ENCODE measurements at places on chromosomes 5 and 9.

DNA sequence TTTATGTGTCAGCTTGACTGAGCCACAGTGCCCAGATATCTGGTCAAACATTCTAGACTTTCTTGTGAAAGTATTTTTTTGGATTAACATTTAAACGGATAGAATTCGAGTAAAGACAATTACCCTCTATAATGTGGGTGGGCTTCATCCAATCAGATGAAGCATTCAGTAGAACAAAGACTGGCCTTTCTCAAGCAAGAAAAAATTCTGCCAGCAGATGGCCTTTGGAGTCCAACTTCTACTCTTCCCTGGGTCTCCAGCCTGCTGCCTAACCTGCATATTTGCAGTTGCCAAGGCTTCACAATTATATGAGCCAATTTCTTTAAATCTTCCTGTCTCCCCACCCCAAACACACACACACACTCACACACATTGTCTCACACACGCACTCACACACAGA lies 86.4 kb downstream of the MED10 start:
- DNase-seq, result peak; percentile 38

- DNase-seq, result no peak
Observed at GRCh38 chr5:173742432-173742816, 126.0 kb upstream of the BOD1 start.

- no peak for DNase-seq
Observed at GRCh38 chr5:848671-849111, 2.1 kb downstream of the ZDHHC11 start.

DNA sequence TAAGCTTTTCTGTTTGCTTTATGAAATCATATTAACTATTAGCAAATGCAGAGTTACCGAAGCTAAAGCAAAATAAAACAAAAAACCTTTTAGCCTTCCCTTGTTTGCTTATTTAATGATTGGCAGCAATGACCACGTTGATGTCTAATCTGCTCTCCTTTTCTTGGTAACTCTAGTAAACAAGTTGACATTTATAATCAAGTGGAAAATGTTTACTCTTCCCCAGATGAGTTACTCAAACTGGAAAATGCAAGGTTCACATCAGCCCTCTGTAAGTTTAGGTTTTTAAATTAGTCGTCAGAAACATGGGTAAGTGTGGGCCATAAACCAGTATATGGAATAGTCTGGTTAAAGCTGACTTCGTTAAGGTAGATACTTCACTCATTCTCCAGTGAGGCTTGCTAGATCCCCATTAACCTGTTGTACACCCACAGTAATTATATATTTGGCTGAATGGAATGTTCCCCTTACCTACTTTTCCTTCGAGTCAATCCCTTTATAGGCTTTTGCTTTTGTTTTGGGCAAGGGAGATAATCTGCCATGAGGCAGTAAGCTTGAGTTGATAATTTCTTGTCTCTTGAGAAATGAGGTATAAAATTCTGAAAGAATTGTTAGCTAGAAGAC lies 100.9 kb downstream of the GDNF start:
- DNase-seq, result no peak

DNA sequence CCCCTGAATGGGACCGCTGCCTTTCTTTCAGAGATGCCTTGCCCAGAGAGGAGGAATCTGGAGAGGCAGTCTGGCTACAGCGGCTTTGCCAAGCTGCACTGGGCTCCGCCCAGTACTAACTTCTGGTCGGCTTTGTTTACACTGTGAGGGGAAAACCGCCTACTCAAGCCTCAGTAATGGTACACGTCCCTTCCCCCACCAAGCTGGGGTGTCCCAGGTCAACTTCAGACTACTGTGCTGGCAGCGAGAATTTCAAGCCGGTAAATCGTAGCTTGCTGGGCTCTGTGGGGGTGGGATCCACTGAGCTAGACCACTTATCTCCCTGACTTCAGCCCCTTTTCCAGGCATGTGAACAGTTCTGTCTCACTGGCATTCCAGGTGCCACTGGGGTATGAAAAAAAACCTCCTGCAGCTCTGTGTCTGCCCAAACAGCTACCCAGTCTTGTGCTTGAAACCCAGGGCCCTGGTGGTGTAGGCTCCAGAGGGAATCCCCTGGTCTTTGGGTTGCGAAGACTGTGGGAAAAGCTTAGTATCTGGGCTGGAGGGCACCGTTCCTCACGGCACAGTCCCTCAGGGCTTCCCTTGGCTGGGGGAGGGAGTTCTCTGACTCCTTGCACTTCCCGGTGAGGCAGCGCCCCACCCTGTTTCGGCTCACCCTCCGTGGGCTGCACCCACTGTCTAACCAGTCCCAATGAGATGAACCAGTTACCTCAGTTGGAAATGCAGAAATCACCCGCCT lies 171.2 kb downstream of the CWC27 start:
- DNase-seq, result peak; percentile 79

GRCh38 chr9:7118633-7119032 lies 360.9 kb downstream of the KDM4C start:
- DNase-seq, result no peak

DNA sequence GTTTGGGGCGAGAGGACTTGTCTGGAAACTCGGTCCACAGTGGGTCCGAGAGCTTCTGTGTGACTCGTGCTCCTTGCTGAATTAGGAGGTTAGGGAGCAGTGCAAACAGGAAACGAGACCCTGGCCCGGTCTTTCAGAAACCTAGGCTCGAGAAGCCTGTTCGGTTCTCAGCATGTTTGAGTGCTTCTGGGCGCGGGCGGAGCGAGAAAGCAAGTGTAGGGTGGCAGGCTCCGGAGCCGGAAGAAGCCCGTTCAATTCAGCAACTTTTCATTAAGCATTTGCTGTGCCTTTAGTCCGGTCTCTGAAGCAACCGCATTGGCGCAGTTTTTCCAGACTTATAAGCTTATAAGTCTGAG lies 547 bp downstream of the CLTA start:
- DNase-seq, result no peak

- no peak for DNase-seq
Observed at GRCh38 chr5:14385019-14385418, 196.6 kb upstream of the OTULINL start.

- no peak for DNase-seq
Observed at GRCh38 chr5:113296676-113297075, 138.1 kb downstream of the TSSK1B start.

GRCh38 chr5:154242442-154242841 lies 51.9 kb downstream of the GALNT10 start:
- DNase-seq, result no peak

DNA sequence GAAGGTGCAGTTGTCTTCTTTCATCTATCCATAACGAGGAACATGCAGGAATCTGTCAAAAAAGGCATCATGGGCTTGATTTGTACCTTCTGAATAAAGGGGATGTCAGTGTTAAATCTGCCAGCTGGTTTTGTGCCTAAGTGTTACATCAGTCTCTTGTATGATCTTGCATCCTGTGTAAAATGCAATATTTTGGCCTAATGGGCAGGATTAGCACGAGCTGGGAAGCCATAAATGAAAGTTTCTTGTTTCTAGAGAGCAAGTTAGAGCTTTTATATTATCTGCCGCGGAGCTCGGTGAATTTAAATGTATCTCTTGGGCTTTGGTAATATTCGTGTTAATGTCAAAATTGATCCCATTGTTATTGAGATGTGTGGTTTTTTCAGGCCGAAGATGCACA lies 526.1 kb upstream of the WWC1 start:
- no peak for DNase-seq

GRCh38 chr5:118891252-118891651 lies 97.1 kb downstream of the DTWD2 start:
- DNase-seq, result no peak

GRCh38 chr5:115600766-115601165 lies 1.5 kb downstream of the TICAM2 start:
- no peak for DNase-seq

GRCh38 chr9:127844821-127845359 lies 9.6 kb downstream of the ENG start:
- DNase-seq, result no peak

- no peak for DNase-seq
Observed at GRCh38 chr9:34684816-34685215, 6.3 kb downstream of the CCL19 start.

- DNase-seq, result no peak
Observed at GRCh38 chr9:38355115-38355514, 37.4 kb upstream of the ALDH1B1 start.

DNA sequence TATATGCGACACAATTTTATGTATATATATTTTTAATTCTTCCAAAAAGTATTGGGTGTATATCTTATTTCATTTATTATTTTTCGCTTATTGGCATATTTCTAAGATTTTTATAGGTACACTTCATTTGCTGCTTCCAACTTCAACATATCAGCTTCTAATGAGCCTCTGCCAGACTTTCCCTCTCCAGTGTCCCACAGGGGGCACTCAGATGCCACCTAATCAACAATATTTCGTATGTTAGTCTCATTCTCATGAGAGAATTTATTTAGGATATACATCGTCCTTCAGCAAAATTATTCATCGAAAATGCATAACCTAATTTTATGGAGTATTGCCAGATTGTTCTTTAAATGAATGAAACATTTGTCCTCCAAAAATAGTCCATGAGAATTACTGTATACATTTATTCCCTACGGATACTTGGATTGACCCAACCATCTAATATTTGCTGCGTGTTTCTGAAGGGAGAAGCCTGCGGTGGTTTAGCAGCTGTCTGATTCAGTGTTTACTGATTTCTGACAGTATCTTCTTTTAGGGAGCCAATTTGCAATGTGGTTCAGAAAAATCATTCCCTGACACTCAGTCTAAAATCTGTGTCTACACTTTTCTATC lies 100.6 kb upstream of the SELENOP start:
- peak; percentile 25 for DNase-seq

- DNase-seq, result no peak
Observed at GRCh38 chr9:114789006-114789405, 16.8 kb downstream of the TNFSF15 start.

DNA sequence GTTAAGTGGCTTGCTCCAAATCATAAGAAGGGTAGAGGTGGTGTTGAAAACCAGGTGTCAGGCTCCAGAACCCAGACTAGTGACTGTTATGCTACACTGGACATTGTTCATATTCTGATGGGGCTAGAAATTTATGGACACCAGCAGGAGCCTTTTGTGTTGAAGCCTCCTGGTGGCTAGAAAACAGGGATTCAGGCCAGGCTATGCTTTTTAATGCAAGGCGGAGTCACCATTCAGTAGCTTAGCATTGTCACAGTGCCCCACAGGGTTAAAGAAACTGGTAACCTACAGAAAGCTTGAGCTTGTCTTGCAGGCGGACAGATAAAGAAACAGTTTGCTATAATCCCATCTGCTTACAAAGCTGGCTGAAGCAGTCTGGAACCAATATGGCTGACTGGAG lies 23.0 kb upstream of the GOLM1 start:
- peak; percentile 9 for DNase-seq

- DNase-seq, result no peak
Observed at GRCh38 chr5:168313596-168314204, 22.3 kb downstream of the WWC1 start.

DNA sequence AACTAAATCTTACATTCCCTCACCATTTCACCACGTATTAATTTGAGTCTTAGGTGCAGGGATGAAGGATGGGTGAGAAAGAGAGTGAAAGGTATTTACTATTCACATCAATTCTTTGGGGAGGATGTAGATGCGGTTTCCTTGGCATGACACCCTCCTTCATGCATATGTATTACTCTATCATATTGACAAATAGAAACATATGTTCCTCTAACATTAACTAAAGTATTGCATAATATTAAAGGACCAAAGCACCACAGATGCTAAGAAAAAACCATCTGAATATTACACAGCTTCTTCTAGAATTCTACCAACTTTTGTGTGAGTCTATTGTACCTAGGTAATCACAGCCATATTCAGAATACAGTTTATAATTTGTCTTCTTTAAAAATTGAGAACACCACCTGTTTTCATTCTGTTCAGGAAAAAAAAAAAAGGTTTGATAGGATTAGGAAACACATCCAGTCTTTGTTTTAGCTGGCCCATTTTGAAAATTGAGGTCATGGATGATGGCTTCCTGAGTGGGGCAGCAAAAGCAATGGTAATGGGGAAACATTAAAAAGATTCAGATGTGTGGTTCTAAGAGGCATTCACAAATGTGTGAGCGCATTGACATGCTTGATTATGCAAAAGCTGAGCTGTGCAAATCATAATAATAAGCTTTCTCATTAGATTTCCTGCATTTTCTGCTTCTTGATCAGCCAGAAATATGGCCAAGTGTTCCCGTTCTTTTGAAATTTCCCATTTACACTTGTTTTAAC lies 1011.5 kb upstream of the NUDT12 start:
- DNase-seq, result no peak

DNA sequence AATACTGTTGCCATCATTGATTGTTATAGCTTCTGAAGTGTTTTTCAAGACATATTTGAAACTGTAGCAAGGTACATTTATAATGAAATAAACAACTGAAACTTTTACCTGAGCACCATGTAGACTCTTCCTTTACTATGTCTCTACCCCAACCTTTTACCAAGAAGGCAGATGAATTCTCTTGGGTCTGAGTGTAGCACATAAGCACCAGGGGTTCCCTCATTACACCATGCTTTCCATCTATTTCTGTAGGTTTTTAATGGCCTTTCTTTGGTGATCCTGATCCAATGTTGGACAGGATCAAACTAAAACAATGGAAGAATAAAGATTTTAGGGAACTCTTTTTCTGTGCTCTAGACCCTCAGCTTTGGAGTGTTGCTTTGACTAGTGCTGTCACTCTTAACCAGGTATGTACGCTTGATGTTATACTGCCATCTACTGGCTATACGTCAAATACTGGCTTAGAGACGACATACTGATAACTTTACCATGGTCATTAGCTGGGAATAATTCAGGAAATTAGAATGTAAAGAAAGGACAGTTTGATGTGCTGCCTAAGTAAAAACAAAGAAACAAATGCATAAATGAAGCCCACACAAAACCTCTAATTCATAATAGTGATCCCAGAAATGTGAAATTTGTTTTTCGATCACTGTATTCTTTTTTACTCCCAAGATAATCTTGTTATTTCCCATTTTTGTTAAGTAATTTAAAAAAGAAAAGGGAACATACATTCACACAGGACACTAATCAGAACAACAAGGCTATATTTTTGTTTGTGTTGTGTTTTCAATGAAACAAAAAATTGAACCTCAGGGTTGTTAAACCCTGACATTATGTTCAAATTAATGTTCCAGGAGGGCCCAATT lies 30.7 kb downstream of the IFNW1 start:
- DNase-seq, result peak; percentile 61

DNA sequence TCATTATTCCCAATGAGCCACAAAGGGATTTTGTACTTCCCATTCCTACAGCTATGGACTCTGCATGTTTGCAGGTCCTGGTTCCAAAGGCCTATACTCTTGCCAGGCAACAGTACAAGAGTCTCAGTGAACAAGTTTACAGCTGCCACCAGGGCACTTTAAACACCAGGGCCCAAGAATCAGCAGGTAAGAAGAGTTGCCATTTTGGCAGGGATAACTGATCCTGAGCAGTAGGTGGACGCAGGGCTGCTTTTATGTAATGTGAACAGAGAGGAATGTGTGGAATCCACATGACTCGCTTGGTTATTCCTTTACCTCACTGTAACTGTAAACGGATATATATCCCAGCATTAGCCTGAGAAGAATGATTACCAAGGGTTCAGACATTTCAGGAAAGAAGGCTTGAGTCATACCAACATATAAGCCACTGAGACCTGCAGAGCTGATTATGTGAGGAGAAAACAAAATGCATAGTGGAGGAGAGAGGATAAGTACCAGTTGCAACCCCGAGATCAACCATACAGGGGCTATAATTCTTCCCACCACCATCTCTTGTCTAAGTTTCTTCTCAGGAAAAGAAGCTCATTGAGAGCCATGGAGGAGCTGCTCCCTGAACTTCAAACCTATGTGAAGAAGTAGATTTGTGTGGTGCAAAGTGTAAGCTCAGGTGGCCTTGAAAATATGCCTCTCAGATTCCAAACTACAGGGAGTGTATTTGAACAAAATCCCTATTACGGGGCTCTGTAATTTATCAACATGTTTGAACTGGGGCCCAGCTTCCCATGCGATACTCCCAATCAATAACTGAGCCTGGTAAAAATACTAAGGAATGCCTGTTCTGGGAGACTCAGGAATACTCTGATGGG lies 24.6 kb downstream of the RAPGEF6 start:
- peak; percentile 86 for DNase-seq
